ENCODE measurements at places on chromosomes 11 and 22.

GRCh38 chr22:50575426-50575941, 2.7 kb downstream of the CPT1B start:
- no peak for DNase-seq

- peak; percentile 77 for DNase-seq
These were observed 9.6 kb upstream of the CD248 start for GRCh38 chr11:66326261-66327111.

- no peak for DNase-seq
These were observed 404.9 kb downstream of the TENM4 start for GRCh38 chr11:79035881-79036280.

- DNase-seq: no peak
These were observed 18.9 kb downstream of the CAT start for GRCh38 chr11:34457607-34458006.

GRCh38 chr22:49209452-49210195, 618.0 kb downstream of the BRD1 start:
- DNase-seq: peak; percentile 84

DNA sequence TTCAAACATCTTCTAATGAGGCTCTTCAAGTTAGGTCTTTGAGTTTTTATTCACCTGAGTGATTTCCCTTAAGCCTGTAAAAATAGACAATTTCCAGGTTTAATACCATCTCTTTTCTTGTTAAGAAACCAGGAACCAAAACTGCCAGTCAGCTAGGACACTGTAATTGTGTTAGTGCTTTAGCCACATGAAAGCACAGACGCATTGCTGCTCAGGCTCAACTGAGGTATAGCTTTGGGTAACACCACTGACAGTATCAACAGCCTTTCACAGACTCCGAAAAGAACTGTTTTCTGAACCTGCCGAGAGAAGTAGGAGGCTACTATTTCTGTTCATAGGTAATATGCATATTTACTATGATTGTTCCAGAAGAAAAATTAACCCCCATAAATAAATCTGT, 768.7 kb downstream of the ETS1 start:
- DNase-seq: no peak

DNA sequence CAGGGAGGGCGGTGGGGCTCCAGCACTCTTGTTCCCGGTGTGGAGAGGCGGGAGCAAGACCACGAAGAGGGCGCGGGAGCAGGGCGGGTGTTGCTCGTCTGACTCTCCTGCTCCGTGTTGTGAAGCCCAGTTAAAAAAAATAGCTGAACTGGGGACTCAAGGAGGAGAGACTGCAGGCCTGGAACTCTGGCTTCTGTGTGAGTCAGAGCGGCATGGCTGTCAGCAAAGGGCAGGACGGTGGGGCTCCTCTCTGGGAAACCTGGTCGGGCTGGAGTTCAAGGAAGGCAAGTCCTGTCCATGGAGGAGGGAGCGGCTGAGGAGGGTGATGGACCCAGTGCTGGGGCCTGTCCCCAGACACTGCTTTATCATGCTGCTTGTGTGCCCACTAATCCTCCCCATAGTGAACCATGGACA, 152.3 kb downstream of the FEZ1 start:
- peak; percentile 26 for DNase-seq

GRCh38 chr11:32071811-32072210, 19.1 kb upstream of the RCN1 start:
- DNase-seq: peak; percentile 62

DNA sequence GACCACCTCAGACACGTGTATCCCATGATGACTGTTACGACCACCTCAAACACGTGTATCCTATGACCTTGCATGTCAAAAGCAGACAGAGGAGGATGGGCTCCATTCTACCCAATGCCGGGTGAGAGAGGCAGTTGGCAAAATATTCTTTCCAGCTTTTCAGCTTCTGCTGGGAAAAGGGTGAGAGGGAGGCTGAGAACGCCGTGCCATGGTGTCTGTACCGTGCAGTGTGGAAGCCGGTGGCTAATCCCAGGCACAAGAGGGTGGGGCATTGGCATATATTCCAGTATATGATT, 1478.4 kb downstream of the TBC1D22A start:
- no peak for DNase-seq

- DNase-seq: no peak
These were observed 15.6 kb downstream of the SDHAF2 start for GRCh38 chr11:61445516-61445915.

- no peak for DNase-seq
These were observed 843 bp downstream of the OR56B1 start for GRCh38 chr11:5737091-5737490.

DNA sequence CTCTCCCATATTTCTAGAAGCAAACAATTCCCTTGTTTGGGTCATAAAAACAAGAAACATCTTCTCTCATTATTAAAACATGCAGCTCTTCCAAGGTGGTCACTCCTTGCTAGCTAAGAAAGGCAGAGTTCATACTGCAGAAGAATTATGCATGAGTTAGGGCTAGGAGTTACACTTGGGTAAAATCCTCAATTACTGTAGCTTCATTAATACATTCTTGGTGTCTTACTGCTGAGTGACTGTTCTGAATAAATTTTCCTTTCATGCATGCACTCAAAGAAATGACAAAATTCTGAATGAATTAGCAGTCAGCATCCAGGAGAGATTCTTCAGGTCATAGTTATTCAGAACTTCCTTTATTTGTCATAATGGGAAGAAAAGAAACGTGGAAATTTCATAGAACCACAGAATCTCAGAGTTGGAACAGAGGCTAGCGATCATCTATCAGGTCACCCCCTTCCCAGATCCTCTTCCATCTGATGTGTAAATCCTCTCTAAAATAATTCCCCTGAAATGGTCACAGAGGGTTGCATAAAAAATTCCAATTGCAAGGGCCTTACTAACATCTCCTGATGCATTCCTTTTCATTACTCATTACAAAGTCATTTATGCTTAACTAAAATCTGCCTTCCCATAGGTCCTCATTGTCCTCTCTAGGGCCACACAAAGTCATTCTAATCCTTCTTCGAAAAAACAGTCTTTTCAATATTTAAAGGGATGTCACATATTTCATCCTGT, 771.5 kb downstream of the DLG2 start:
- no peak for DNase-seq

DNA sequence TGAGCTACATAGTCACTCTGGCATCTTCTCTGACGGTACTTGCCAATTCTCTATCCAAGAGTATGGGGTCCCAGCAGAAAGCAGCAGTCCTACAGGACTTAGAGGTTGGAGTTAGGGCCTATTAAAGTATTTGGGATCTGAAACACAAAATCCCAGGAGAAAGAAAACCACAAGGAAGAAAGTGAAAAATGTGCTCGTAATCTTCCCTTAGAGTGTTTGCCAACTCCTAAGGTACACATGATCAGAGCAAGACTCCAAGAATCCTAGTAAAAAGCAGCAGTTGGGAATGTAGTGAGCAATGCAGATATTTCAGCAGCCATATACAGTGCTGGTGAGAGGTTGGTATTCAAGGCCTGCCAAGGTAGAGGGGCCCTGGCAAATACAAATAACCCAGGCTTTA, 71.6 kb downstream of the EXT2 start:
- DNase-seq: peak; percentile 28

- DNase-seq: peak; percentile 70
These were observed 313.9 kb upstream of the B3GAT1 start for GRCh38 chr11:134725716-134726639.

DNA sequence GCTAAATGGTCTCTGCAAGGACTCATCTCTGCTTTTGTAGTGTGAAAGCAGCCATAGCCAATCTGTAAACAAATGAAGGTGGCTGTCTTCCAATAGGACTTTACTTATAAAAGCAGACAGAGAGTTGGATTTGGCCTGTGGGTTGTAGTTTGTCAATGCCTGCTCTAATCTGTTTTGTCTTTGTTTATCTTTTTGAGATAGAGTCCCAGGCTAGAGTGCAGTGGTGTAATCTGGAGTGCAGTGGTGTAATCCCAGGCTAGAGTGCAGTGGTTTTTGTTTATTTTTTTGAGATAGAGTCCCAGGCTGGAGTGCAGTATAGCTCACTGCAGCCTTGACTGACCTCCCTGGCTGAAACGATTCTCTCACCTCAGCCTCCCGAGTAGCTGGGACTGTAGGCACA, 8.6 kb downstream of the PPP6R3 start:
- DNase-seq: peak; percentile 41

DNA sequence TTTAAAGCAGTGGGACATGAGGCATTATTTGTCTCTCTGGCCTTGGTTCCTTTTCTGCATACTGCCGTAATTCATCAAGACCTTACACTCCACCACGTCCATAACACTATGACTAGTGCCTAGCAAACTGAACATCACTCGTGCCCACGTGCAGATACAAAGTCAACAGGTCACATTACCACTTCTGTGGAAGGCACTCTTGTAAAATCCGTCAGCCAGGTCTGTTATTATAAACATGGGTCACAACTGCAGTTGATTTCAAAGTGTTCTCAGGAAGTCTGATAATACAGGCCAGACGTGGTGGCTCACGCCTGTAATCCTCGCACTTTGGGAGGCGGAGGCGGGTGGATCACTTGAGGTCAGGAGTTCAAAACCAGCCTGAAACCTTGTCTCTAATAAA, 14.1 kb downstream of the VSIG10L2 start:
- no peak for DNase-seq

DNA sequence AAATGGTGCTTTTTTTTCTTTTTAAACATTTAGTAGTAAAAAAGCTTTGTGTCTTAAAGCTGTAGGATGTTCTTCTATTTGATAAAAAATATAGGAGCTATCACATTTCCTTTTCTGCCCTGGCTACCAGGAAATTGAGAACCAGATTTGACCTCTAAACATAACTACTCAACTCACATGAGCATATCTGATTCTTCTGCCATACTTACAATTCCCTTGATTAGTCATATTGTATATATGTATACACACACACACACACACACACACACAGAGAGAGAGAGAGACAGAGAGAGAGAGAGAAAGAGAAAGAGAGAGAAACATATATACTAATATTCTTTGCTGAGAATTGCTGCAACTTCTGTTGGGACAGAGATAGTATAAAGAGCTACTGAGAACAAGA, 23.0 kb upstream of the GDPD4 start:
- no peak for DNase-seq

- no peak for DNase-seq
These were observed 245.0 kb upstream of the POU2AF2 start for GRCh38 chr11:111000400-111001080.

GRCh38 chr22:38733724-38734381, 21.9 kb downstream of the SUN2 start:
- peak; percentile 77 for DNase-seq

DNA sequence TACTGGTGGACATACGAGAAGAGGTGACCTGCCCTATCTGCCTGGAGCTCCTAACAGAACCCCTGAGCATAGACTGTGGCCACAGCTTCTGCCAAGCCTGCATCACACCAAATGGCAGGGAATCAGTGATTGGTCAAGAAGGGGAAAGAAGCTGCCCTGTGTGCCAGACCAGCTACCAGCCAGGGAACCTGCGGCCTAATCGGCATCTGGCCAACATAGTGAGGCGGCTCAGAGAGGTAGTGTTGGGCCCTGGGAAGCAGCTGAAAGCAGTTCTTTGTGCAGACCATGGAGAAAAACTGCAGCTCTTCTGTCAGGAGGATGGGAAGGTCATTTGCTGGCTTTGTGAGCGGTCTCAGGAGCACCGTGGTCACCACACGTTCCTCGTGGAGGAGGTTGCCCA, 6.9 kb downstream of the TRIM6 start:
- DNase-seq: no peak

DNA sequence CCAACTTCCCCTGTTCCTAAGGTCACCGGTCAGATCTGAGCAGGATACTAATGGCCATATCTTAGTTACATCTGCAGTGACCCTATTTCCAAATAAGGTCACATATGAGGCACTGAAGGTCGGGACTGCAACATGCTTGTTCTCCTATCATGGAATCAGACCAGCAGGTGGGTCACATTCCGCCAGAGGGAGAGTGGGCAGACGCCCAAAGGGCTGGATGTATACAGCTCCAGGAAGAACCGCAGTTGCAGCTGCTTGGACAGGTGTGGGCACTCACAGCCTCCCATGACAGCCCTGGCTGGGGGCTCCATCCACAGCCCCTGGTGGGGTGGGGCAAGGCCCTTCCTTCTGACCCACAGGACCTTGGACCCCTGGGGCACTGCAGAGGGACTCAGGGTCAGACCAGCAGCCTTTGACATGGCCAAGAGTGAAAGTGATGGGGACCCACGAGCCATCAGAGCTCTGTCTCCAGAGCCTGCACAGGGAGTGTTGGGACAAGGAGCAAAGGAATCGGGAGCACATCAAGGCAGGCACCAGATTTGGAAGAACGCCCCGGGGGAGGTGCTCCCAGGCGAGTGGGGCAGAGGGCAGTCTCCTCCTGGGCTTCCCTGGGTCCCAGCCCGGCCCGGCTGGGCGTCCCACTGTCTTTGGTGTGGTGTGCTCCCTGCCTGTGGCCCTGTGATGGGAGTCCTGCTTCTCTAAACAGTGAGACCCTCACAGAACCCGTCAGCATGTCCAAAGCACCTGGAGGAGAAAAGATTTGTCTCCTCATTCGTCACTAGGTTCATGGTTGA, 13.3 kb upstream of the CD81 start:
- no peak for DNase-seq

- DNase-seq: no peak
These were observed 5.1 kb upstream of the LYVE1 start for GRCh38 chr11:10573556-10573955.

DNA sequence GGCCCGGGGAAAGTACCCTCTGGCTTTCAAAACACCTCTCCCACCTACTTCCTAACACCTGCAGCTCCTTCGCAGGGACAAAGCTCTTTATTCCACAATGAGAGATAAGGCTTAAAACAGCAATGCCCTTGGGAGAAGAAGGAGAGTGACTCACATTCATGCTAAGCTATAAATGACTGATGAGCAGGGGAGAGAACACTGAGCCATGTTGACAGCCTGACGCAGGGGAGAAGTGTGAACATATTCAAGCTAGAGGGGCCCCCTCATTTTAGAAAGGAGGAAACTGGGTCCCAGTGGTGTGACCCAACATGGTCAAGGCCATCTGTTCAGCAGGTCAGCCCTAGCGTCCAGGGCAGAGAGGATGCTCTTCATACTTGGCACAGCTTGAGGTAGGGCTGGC, 171.8 kb downstream of the DSCAML1 start:
- DNase-seq: peak; percentile 22

DNA sequence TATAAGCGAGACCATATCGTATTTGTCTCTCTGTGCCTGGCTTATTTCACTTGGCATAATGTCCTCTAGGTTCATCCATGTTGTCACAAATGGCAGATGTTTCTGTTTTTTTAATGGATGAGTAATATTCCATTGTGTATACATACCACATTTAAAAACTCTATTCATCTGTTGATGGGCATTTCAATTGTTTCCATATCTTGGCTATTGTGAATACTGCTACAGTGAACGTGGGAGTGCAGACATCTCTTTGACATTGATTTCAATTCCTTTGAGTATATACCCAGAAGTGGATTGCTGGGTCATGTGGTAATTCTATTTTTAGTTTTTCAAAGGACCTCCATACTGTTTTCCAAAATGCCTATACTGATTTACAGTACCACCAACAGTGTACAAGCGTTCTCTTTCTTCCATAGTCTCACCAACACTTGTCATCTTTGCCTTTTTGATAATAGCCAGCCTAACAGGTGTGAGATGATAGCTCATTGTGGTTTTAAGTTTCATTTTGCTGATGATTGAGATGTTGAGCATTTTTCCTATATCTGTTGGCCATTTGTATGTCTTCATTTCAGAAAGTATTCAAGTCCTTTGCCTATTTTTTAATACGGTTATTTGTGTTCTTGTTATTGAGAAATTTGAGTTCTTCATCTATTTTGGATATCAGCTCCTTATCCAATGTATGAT, 194.7 kb upstream of the E2F8 start:
- DNase-seq: no peak

GRCh38 chr11:94742665-94743064, 25.5 kb upstream of the AMOTL1 start:
- no peak for DNase-seq

Measured in stomach (tissue), 19 donors.